ENCODE measurements at places on chromosomes 12 and 14.

GRCh38 chr12:58502226-58502625 lies 418.1 kb downstream of the LRIG3 start:
- DNase-seq = no peak

DNA sequence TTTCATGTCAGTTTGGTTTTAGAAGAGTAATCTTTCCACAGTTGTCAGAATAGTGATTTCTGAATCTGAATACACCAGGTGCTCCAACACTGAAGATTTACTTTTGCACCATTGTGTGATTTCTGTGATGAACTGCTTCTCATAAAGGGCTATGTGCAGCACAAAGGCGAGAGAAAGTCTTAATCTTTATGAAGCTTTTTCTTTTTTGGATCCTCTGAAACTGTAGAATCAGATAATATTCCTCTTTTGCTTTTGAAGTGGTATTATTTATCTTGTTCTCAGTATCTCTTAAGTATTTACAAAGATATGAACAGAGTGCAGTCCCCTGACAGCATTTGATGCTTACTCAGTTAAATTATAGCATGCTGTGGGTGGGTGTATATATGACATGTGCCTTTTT lies 207.8 kb downstream of the NAV3 start:
- DNase-seq = no peak

DNA sequence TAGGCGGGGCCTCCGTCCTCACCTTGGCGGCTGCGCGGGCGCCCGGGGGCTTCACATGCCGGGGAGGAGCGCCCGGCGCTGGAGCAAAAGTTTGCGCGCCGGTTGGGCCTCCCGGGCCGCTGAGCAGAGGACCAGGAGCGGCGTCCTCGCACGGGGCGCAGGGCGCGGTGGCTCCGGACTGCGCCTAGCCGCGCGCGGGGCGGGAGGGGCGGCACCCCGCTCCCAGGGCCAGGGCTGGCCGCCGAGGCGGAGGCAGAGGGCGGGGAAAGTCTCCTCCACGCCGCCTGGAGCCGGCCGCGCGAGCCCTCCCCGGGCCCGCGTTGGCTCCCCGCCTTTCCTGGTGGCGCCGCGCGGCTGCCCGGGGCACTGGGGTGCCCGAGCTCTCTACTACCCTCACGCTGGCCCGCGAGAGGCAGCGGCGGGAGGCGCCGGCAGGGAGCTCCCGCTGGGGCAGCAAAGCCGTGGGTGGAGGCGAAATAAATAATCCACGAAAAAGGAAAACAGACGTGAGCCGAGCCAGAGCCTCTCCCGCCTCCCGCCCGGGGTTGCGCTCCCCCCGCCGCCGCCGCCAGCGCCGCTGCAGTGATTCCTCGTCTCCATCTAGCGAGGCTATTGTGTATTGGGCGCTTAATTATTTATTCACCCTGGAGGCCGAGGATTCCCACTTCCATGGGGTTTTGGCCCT lies 400 bp upstream of the PRIMA1 start:
- DNase-seq = no peak

DNA sequence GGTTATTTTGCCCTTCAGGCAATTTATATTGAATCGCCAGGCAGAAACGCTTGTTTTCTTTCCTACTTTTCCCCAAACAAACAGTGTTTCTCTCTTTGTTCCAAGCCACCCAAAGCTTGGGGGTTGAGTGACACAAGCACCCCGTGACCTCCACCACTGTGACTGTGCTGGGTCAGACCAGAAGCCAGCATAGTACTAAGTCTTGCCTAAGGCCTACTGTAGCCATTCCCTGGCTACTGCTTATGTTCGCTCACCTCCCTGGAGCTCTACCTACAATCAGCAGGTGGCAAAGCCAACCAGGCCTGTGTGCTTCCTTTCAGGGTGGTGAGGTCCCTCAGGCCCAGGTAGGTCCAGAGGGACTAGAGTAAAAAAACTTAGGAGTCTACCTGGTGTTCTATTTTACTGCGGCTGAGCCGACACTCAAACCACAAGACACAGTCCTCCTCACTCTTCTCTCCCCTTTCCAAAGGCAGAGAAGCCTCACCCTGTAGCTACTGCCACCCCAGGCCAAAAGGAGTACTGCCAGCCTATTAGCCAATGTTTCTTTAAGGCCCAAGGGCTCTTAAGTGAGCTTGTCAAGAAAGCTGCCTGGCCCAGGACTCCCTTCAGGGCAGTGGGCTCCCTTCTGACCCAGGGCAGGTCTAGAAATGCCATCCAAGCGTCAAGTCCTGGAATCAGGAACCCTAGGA lies 411.8 kb upstream of the MIS18BP1 start:
- no peak for DNase-seq

- DNase-seq = no peak
Measured at GRCh38 chr12:26715232-26715631, 117.8 kb downstream of the ITPR2 start.

DNA sequence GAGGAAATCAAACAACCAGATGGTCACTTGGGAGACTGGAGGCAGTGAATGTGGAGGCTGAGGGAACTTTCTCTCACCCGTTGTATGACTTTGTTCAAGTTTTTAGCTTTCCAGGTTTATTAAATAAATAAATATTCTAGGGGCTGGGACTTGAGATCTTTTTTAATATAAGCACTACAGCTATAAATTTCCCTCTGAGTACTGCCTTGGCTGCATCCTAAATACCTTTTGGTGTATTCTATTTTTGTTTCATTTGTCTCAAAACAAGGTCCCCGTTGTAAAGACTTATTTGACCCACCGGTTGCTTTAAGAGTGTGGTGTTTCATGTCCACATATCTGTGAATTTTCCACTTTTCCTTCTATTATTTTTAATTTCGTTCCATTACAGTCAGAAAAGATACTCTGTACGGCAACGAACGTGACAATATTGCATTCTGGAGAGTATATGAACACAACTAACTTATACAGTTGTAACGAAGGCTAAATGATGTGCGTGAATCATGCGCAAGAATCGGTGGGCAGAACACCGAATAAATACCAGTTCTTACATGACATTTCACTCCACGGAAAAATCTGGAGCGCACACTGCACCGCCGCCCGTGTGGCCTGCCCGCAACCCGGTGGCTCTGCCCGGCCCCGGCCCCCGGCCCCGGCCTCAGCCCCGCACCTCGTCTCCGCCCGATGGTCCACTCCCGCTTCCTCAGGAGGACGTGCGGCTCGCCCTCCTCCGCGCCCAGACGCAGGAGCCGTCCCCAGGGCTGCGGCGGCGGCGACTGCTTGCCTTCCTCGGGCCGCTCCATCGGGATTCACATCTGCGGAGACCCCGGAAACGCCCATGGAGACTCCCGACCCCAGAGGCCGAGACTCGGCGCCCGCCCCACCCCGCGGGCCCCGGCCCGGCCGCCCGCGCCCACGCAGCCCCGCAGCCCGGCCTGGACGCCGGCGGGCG lies 602 bp downstream of the CHFR start:
- no peak for DNase-seq

- no peak for DNase-seq
Measured at GRCh38 chr14:38297681-38298080, 41.8 kb upstream of the CLEC14A start.

GRCh38 chr12:43226151-43226550 lies 325.9 kb downstream of the ADAMTS20 start:
- no peak for DNase-seq

- DNase-seq = no peak
Measured at GRCh38 chr12:58066296-58066695, 124.9 kb downstream of the ATP23 start.

- no peak for DNase-seq
Measured at GRCh38 chr14:71538938-71539649, 393.1 kb upstream of the RGS6 start.
